ENCODE measurements at places on chromosomes 16 and 17.

- DNase-seq: no peak
Observed at GRCh38 chr16:69894676-69895075, 56.5 kb upstream of the CLEC18A start.

- DNase-seq: no peak
Observed at GRCh38 chr16:3413730-3414379, 12.8 kb downstream of the ZNF174 start.

- DNase-seq: no peak
Observed at GRCh38 chr16:76818606-76819181, 372.3 kb upstream of the MON1B start.

GRCh38 chr16:5448798-5449197, 351.2 kb upstream of the EEF2KMT start:
- DNase-seq: no peak

DNA sequence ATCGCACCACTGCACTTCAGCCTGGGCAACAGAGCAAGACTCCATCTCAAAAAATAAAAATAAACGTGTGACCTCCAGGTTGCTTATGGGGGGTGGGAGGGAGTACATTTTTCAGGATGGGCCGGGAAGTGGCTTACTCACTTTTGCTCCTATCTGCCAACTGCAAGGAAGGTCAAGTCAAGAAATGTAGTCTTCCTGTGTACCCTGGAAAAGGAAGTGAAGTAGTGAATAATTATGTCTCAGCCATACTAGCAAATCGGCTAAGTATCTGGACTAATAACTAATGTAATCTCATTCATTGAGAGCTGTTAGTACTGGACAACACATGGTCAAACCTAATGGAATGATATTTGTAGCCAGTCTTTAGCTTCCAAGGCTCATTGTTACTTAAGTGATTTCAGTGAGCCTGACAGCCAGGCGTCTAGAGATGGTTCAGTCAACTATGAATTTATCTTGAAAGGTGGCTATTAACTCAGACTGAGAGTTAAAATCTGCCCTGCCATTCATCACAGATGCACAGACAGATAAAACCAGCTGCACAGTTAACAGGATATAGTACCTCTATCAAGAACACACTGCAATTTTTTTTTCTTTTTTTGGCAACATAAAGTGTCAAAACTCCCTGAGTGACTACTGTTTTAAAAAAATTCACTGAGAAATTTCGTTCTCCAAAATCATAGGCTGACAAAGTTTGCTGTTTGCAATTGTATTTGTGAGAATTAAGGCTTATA, 3.7 kb upstream of the TACO1 start:
- DNase-seq: no peak

DNA sequence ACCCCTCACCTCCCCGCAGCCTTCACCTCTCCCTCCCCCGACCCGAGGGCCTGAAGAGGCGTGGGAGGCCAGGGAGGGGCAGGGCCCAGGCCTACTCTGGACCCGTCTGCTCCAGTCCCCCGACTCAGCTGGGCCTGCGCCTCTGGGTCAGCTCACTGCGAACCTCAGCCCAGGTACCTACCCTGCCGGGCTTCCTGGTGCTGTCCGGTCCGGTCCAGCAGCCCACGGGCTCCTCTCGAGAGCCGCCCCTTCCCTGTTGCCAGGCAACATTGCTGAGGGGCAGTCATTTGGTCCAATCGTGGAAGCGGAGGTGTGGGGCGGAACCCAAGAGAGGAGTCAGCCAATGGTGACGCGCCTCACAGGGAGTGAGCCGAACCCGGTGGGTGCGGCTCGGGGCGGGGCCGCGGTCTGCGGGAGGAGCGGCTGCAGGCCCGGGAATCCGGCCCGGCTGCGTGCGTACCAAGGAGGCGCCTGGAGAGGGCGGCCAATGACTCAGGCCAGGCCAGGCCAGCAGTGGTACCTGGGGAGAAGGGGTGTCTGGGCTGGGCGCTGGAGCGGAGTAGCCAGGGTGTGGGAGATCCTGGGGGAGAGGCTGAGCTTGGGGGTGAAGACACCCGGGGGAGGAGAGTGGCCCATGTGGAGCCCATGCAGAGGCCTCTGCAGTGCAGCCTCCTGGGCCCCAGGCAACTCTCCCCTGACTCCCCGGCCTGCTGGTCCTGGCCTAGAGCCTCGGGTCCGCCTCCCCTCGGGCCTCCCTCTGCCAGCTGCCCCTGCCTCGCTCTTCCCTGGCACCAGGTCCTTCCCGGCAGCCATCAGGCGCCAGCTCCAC, at the start of gene MEAK7:
MEAK7 (minus strand) TSS at position 240 of the 829 bp plus-strand sequence. CDS start 6,573 bp downstream, outside the sequence.
- peak; percentile 97 for DNase-seq

DNA sequence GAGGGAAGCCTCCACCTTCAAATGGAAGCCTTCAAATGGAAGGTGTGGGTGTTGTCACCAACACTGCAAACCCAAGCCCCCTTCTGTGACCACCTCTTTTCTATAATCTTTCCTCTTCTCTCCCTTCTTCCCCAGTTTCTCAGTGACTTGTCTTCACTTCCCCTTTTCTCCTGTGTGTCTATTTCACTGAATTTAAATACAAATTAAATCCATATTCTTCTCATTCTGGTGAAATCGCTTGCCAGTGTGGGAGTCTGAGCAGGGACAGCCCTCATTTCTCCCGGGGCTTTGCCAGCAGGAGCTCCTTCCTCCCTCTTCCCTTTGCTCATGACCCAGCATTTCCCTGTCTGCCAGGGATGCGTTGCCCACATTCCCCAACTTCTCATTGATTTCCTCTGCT, 6.4 kb upstream of the ITGAX start:
- no peak for DNase-seq

DNA sequence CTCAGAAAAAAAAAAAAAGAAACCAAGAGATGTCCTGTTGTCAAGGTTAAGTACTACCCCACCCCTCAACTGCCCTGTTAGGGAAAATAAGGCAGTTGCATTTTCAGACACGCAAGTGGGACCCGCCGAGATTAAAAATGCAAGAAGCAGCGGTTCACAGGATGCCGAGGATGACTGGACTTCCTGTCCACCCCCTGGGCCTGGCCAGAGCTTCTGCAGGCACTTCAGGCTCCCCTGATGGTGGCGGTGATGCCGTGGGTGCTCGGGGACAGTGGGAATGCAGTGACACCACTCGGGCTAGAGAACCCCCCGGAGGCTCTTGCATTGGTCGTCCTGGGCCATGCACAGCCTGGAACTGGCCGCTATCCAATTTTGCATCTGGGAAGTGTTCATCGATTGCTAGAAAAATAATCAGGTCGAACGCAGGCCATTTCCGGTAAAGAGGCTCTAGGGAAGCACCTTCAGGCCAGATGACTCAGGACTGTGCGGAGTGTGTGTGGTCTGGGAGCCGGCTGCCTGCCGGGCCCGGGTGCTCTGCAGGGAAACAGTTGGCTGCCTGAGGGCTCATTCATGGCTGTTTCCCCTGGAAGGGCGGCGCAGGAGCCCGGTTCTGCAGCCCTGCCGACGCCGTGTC, 13.4 kb upstream of the CRISPLD2 start:
- peak; percentile 85 for DNase-seq

DNA sequence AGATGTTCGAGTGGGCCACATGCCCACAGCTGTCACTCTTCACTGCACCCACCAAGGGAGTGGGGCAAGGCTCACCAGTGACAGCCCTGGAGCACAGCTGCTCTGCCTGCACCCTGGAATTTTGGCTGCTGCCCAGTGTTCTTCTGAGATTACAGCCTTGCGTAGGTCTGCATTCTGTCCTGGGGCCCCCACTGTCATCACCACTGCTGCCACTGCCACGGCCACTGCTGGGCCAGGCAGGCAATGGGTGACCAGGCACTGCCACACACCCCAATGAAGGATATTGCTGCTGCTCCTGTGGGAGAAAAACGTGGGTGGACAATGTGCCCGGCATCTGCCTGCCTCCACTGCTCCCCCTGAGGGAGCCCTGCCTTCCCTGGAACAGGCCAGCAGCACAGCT, 1717.0 kb downstream of the TP53TG3F start:
- DNase-seq: no peak

GRCh38 chr16:78485188-78485916, 385.9 kb downstream of the WWOX start:
- DNase-seq: no peak

- no peak for DNase-seq
Observed at GRCh38 chr16:69706975-69707340, 19.4 kb downstream of the NQO1 start.

DNA sequence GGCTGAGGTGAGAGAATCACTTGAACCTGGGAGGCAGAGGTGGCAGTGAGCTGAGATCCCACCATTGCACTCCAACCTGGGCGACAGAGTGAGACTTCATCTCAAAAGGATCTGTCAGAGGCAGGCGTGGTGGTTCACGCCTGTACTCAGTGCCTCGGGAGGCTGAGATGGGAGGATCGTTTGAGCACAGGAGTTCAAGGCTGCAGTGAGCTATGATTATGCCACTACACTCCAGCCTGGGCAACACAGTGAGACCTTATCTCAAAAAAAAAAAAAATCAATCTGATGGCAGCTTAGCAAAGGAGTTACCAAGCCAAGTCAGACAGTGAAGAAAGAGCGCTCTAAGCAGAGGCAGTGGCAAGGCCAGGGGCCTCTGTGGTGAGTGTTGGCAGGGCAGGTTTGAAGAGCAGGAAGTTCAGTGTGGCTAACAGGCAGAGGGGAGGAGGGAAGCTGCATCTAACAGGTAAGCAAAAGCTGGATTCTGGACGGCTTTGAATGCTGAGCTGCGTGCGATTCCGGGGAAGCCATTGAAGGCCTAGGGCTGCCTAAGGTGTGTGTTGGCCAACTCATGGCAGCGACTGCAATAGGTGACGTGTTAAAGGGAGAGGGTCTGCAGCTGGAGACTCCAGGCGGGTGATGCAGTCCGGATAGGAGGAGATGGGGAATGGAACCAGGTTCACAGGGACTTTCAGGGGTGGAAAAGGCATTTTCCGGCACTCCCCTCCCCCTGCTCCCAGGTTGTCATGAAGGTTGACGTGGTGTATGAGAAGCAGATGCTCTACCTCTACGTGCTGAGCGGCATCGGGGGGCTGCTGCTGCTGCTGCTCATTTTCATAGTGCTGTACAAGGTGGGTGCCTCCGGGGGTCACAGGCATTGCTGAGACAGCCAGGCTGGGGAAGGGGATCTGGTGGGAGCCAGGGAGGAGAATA, 7.0 kb downstream of the ZNF768 start:
- no peak for DNase-seq

- no peak for DNase-seq
Observed at GRCh38 chr17:64038331-64039105, 18.1 kb upstream of the ICAM2 start.

DNA sequence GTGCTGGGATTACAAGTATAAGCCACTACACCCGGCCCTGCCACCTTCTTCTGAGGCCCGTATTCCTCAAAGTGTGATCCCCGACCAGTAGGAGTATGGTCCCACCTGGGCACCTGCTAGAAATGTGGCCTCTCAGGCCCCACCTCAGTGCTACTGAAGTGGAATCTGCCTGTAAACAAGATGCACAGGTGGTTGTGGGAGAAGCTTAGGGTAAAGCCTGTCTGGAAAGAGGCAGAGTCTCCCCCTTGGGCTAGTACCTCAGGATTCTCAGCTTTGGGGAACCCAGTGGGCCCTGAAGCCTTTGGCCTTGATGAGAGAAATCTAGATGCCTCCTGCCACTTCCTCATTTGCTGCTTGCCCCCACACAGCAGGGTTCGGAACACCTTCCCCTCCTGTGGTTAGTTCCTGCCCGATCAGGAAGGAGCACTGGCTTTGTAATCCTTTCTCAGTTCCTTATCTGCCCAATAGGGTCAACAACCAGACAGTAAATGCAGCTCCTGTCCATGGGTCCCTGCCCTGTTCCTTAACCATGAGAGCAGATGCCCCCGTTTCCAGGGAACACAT, 25.2 kb downstream of the TK2 start:
- DNase-seq: no peak

DNA sequence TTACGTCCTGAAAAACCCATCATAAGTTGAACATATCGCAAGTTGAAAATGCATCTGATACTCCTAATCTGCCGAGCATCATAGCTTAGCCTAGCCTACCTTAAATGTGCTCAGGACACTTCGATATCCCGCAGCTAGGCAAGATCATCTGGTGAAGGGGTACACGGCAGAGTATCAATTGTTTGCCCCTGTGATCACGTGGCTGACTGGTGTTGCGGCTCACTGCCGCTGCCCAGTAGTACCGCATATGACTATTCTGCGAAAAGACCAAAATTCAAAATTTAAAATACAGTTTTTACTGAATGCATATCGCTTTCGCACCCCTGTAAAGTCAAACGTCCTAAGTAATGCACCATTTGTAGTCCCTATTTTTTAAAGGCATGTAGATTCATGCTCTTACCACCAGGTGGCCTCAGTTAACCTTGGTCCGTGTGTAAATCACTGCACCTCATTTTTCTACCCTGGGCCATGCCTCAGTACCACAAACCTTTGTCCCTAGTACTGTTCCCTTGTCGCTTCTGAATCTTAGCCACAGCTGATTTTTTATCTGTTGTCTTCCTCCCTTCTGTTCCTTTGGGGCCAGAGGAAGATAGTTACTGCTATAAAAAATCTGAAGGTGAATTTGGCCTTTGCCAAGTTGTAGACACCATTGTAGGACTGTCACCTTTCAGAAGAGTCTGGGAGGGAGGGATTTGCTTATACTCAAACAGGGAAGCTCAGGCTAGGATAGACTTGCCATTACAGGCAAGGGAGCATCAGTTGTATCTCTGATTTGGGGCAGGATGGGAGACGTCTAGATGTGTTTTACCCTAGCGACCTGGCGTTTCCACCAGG, 34.4 kb downstream of the WWP2 start:
- peak; percentile 38 for DNase-seq

GRCh38 chr16:74561626-74562025, 45.3 kb downstream of the GLG1 start:
- DNase-seq: no peak

DNA sequence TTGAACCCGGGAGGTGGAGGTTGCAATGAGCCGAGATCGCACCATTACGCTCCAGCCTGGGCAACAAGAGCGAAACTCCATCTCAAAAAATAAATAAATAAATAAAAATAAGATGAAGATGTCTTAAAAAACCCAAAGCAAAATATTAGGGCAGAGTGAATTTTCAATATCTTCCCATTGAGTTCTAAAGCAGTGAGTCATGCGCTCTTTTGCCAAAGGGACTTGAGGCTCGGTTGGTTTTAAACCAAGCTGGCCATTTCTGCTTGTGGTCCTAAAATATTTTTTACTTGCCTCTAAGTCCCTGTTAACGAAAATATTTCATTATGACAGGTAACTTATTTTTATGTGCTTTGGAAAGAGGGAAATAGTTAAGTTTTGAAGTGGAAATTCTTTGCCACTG, 4.7 kb downstream of the PAFAH1B1 start:
- no peak for DNase-seq

- DNase-seq: no peak
Observed at GRCh38 chr16:81752876-81753227, 26.2 kb upstream of the PLCG2 start.

- DNase-seq: no peak
Observed at GRCh38 chr17:3976675-3977171, 12.5 kb upstream of the ATP2A3 start.

- no peak for DNase-seq
Observed at GRCh38 chr17:68820476-68820824, 134.7 kb downstream of the ABCA8 start.

- no peak for DNase-seq
Observed at GRCh38 chr16:83586036-83586435, 221.7 kb upstream of the HSBP1 start.

DNA sequence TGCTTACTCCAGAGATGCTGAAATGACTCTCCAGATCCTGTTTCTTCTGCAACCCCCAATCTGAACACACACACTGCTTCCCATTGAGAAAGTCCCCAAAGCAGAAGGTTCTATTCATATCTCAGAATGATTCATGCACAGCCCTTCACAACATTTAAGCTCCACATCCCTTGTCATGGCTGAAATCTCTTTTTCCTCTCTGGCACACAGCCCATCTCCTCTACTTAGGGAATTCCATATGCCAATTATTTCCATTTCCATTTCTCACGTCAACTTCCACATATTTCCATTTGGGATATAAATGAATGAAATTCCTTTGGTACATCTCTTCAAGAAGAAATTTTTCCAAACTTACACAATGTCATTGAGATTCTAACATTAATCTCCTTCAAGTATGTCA, 119.6 kb downstream of the CDH11 start:
- peak; percentile 84 for DNase-seq

All from amniotic stem cell (primary cell).